ENCODE measurements at places on chromosomes 16 and 17.
A peak's percentile ranks its signal among the peaks of the same experiment; 100 is the strongest.

- no peaks in the 10 kb centered on the region for H3K36me3 ChIP-seq
- H3K4me1 ChIP-seq = no peaks in the 10 kb centered on the region
- H3K27me3 ChIP-seq = no peaks in the 10 kb centered on the region
- no peak for DNase-seq
Measured at GRCh38 chr17:52837492-52837891, 679.0 kb upstream of the CA10 start.

GRCh38 chr16:23248261-23249194 is 53.6 kb upstream of the SCNN1B start:
- DNase-seq = no peak
- H3K27ac ChIP-seq = no peak overlapping the region
- no peaks in the 10 kb centered on the region for H3K36me3 ChIP-seq
- no peaks in the 10 kb centered on the region for H3K4me1 ChIP-seq

DNA sequence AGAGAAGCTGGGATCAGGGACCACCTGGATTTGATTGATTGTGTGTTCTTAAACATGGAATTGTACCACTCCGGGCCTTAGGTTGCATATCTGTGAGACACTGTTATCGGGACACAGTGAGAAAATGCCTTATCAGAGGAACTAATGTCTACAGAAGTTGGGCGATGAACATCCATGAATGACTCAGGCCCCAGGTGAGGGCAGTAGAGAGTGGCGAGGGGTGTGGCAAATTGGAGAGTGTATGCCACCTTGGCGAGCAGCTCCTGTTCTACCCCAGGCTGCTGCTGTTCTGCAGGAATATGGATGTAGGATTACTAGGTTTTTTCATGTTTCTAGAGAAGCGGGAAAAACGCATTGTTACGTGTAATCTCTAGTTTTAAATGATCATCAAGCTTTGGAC is 38.8 kb downstream of the CLEC16A start:
- H3K27ac ChIP-seq = no peak overlapping the region
- H3K4me1 ChIP-seq = no peaks in the 10 kb centered on the region
- peaks cover 8% of the 10 kb centered on the region for H3K36me3 ChIP-seq
- no peak for DNase-seq

- no peaks in the 10 kb centered on the region for H3K27me3 ChIP-seq
- no peak for DNase-seq
- no peaks in the 10 kb centered on the region for H3K4me1 ChIP-seq
- no peak overlapping the region for H3K4me3 ChIP-seq
- H3K36me3 ChIP-seq = no peaks in the 10 kb centered on the region
Measured at GRCh38 chr17:72667096-72668063, 425.1 kb downstream of the SLC39A11 start.

- no peaks in the 10 kb centered on the region for H3K4me1 ChIP-seq
- H3K36me3 ChIP-seq = no peaks in the 10 kb centered on the region
- H3K4me3 ChIP-seq = no peak overlapping the region
- no peak for DNase-seq
- no peak overlapping the region for H3K27ac ChIP-seq
- no peaks in the 10 kb centered on the region for H3K27me3 ChIP-seq
Measured at GRCh38 chr17:11264183-11264871, 23.3 kb downstream of the SHISA6 start.

- H3K4me1 ChIP-seq = peaks cover 11% of the 10 kb centered on the region
- H3K27ac ChIP-seq = no peak overlapping the region
- no peaks in the 10 kb centered on the region for H3K36me3 ChIP-seq
Measured at GRCh38 chr16:49600976-49601375, 227.4 kb downstream of the C16orf78 start.

DNA sequence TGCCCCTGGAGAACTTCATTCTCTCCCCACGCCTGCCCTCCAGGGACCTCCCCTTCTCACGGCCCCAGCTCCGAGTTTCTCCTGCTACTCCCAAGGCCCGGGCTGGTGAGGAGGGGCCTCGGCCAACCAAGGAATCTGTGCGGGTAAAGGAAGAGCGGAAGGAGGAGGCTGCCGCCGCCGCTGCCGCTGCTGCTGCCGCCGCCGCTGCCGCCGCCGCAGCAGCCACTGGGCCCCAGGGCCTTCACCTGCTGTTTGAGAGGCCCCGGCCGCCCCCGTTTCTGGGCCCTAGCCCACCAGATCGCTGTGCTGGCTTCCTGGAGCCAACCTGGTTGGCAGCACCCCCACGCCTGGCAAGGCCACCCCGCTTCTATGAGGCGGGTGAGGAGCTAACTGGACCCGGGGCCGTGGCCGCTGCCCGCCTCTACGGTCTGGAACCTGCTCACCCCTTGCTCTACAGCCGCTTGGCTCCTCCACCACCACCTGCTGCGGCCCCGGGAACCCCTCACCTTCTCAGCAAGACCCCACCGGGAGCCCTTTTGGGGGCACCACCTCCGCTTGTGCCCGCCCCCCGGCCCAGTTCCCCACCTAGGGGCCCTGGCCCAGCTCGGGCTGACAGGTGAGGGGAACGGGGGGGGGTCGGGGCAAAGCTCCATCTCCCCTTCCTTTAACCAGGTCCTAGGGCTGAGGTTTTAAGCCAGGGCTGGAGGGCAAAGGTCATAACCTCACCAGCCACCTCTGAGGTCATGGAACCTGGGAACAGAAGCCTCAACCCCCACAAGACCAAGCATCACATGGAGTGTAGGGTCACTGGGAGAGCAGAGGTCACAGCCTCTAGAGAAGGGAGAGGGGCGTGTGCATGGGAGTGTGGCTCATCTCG is 11.0 kb downstream of the FBRS start:
- H3K4me3 ChIP-seq = no peak overlapping the region
- peaks cover 25% of the 10 kb centered on the region for H3K36me3 ChIP-seq
- H3K27me3 ChIP-seq = no peaks in the 10 kb centered on the region
- no peaks in the 10 kb centered on the region for H3K4me1 ChIP-seq

- peaks cover 2% of the 10 kb centered on the region for H3K4me1 ChIP-seq
- no peak for DNase-seq
- no peak overlapping the region for H3K4me3 ChIP-seq
- no peaks in the 10 kb centered on the region for H3K27me3 ChIP-seq
- H3K36me3 ChIP-seq = no peaks in the 10 kb centered on the region
Measured at GRCh38 chr17:67216578-67217320, 28.2 kb downstream of the HELZ start.

DNA sequence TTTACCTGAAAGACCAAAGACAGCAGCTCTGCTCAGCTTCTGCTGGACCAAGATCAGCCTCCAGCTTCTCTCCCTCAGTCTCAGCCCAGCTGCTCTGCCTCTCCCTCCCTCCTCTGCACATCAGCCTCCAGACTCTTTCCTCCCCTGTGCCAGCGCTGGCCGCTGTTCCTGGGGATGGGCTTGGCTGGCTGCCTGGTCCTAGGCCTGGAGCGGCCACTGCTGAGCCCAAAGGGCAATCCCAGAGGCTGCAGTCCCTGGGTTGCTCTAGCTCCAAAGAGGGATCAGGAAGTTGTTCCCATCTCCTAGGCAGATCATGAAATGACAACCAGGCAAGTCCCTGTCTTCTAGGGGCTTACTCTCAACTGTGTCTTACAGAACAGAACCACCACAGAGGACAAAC is 31.3 kb downstream of the DCUN1D3 start:
- no peak overlapping the region for H3K4me3 ChIP-seq
- H3K36me3 ChIP-seq = no peaks in the 10 kb centered on the region
- peaks cover 39% of the 10 kb centered on the region for H3K4me1 ChIP-seq
- peak; percentile 64 for DNase-seq
- H3K27me3 ChIP-seq = no peaks in the 10 kb centered on the region

- H3K27me3 ChIP-seq = no peaks in the 10 kb centered on the region
- no peak for DNase-seq
- no peaks in the 10 kb centered on the region for H3K36me3 ChIP-seq
- no peaks in the 10 kb centered on the region for H3K4me1 ChIP-seq
- H3K4me3 ChIP-seq = no peak overlapping the region
Measured at GRCh38 chr17:67672592-67673335, 45.0 kb upstream of the NOL11 start.

- H3K36me3 ChIP-seq = no peaks in the 10 kb centered on the region
- H3K4me1 ChIP-seq = no peaks in the 10 kb centered on the region
- H3K4me3 ChIP-seq = no peak overlapping the region
- no peak overlapping the region for H3K27ac ChIP-seq
- no peak for DNase-seq
Measured at GRCh38 chr17:9971991-9972390, 66.9 kb upstream of the RCVRN start.

- no peak overlapping the region for H3K4me3 ChIP-seq
- peak overlapping the region; percentile 61 for H3K27ac ChIP-seq
- H3K36me3 ChIP-seq = peaks cover 10% of the 10 kb centered on the region
- no peaks in the 10 kb centered on the region for H3K27me3 ChIP-seq
Measured at GRCh38 chr17:81052199-81052997, 17.4 kb downstream of the BAIAP2 start.

DNA sequence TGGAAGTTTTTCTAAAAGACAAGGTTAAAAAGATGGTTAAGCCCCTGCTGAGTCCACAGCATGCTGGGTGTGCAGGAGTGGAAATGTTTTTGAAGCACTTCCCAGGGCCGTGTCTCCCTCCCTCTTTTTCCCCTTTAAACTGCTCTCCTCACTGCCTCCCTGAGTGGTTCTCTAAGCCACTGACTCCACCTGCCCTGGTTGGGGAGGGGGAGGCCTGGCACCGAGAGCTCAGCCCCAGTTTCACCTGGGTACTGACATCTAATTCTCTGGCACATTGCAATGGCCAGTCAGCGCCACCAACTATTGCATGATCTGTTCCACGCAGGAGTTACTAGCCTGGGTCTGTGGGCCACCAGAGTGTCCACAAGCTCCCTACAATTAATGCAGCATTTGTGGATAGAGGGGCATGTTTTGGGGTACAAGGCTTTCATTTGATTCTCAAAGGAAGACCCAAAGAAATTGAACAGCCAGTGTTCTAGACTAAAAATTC is 22.7 kb downstream of the MPP3 start:
- no peak overlapping the region for H3K4me3 ChIP-seq
- no peaks in the 10 kb centered on the region for H3K36me3 ChIP-seq
- no peaks in the 10 kb centered on the region for H3K27me3 ChIP-seq
- no peaks in the 10 kb centered on the region for H3K4me1 ChIP-seq
- H3K27ac ChIP-seq = no peak overlapping the region

DNA sequence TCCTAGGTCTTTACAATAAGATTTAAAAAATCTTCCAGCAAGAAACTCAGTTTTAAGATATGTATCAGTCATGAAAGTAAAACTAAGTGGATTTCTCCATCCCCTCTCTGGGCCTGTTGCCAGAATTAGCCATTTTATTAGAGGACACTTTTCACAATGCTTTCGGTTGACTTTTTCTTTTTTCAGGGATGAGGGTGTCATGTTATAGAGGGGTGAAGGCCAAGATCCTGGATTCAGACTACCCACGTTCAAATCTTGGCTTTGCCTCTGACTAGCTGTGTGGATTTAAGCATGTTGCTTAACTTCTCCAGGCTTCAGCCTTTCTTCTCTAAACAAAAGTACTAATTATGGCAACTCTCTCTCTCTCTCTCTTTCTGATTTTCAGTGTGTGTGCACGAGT is 111.7 kb upstream of the COX10 start:
- H3K4me1 ChIP-seq = no peaks in the 10 kb centered on the region
- H3K27me3 ChIP-seq = no peaks in the 10 kb centered on the region
- no peaks in the 10 kb centered on the region for H3K36me3 ChIP-seq

DNA sequence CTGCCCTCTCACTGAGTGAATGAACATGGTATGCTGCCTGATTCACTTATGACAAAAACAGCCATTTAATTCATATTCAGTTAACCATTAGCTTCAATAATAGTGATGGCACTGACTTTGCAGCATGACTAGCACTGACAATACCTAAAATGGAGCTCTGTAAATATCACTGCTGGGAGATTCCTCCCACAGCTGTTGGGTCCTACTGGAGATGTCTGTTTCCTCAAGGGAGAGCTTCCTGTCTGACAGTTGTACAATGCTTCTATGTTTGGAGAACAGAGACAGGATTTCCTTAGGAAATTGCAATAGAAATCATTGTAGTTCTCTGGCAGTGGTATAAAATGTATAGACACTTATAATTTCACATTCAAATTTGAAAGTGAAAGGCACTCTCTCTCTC is 695.9 kb upstream of the CDH8 start:
- no peak overlapping the region for H3K4me3 ChIP-seq
- no peak overlapping the region for H3K27ac ChIP-seq
- no peaks in the 10 kb centered on the region for H3K4me1 ChIP-seq
- no peaks in the 10 kb centered on the region for H3K36me3 ChIP-seq
- peak; percentile 20 for DNase-seq
- no peaks in the 10 kb centered on the region for H3K27me3 ChIP-seq

Data from kidney (tissue), 22 donors.